ENCODE measurements at places on chromosomes 6 and 20.

GRCh38 chr6:62904687-62905086 lies 306.6 kb upstream of the FKBP1C start:
- no peak for DNase-seq

- DNase-seq: no peak
Measured at GRCh38 chr6:135087803-135088202, 33.2 kb upstream of the HBS1L start.

- no peak for DNase-seq
Measured at GRCh38 chr6:168345896-168346754, 26.5 kb upstream of the DACT2 start.

GRCh38 chr20:58139849-58140786 lies 88.3 kb downstream of the ANKRD60 start:
- DNase-seq: no peak

GRCh38 chr6:5093231-5094015 lies 8.3 kb downstream of the PPP1R3G start:
- no peak for DNase-seq

DNA sequence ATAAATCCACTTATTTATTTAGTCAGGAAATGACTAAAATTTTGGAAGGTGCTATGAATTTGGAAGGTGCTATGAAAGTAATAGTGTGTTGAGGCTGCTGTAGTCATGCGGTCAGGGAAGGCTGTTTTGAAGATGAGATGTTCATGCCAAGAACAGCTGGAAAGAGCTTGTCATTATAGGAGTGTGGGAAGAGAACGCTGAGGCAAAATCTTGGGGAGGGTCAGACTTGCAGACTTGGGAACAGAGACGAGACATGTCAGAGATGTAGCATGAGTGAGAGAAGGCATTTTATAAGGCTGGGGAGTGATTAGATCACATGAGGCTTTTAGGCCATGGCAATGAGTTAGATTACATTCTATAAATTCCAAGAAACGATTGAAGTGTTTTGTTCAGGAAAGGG lies 124.0 kb upstream of the B3GAT2 start:
- DNase-seq: no peak

DNA sequence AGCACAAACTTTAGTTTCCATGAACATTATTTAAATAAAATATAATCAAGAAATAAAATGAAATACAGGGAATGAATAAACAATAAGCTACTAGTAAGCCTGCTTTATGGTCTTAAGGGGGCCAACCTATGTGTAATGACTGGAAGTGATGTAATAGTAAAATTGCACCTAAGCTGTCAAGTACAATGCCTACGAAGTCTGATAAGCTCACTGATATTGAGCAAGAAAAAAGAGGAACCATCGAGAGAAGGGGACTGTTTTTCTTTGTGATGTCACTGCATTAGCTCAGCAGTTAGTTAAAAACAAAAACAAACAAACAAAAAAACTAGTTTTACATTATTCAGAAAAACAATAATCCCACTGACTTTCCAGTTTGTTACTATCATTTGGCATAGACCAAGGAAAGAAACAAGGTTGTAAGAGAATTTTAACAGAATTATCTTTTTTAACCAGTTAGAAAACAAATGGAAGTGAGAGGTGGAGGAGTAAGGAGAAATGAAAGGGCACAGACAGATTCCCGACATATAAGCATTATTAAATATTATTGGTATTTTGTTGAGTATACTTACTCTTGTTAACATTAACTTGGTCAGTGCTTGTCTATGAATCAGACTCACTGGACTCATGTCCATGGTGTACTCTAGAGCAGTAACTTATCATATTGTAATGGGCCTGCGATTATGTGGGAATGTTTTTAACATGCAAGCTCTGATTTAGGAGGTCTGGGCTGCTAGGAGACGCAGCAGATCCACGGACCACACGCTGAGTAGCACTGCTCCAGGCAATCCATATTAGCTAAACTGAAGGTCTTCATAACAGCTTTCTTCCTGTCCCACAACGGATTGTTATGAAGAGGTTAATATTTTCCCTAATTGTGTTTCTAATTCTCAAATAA lies 99.6 kb upstream of the HMGCLL1 start:
- no peak for DNase-seq

Measured in NCI-H146 (cell line).